ENCODE measurements at places on chromosomes 5 and 9. TPM values are rescaled to one million over a fixed set of nuclear protein-coding genes. Genes with fewer than 3 reads are reported as not detected.

- H3K4me1 ChIP-seq, result no peaks in the 10 kb centered on the region
- peaks cover 8% of the 10 kb centered on the region for H3K36me3 ChIP-seq
- peak overlapping the region; percentile 61 for H3K27ac ChIP-seq
- H3K4me3 ChIP-seq, result no peak overlapping the region
- DNase-seq, result no peak
Observed at GRCh38 chr5:32355686-32356085, 42.9 kb upstream of the MTMR12 start.

GRCh38 chr9:26243029-26243697 lies 564.9 kb upstream of the TUSC1 start:
- H3K27me3 ChIP-seq, result no peaks in the 10 kb centered on the region
- no peak for DNase-seq
- no peak overlapping the region for H3K27ac ChIP-seq
- no peaks in the 10 kb centered on the region for H3K4me1 ChIP-seq

DNA sequence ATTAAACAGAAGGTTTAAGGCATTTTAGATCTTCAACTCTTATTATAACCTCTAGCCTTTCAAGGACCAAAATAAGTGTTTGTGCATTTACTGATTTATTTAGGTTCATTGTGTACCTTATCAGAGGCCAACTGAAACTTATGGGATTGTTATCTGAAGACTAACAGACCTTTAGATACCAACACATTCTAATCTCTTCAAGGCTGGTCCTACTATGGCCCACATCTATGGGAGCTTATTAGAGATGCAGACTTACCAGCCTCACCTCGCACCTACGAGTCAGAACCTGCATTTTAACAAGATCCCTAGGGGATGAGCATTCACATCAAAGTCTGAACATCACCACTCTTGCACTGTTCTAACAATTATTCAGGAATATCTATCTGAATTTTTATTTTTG lies 1.9 kb downstream of the IARS1 start:
- peaks cover 62% of the 10 kb centered on the region for H3K4me1 ChIP-seq
- peaks cover 19% of the 10 kb centered on the region for H3K36me3 ChIP-seq
- H3K4me3 ChIP-seq, result no peak overlapping the region
- DNase-seq, result no peak

The LCNL1 gene
- not detected for polyA plus RNA-seq

GRCh38 chr5:118620233-118620632 lies 368.1 kb downstream of the DTWD2 start:
- H3K36me3 ChIP-seq, result no peaks in the 10 kb centered on the region
- DNase-seq, result no peak
- H3K4me1 ChIP-seq, result no peaks in the 10 kb centered on the region
- no peak overlapping the region for H3K4me3 ChIP-seq
- H3K27ac ChIP-seq, result no peak overlapping the region

GRCh38 chr5:83817591-83817990 lies 96.9 kb upstream of the HAPLN1 start:
- H3K4me1 ChIP-seq, result no peaks in the 10 kb centered on the region
- H3K27ac ChIP-seq, result no peak overlapping the region
- no peak for DNase-seq
- no peak overlapping the region for H3K4me3 ChIP-seq

Measured in immature natural killer cell (primary cell).